ENCODE measurements at places on chromosomes 6 and 20. TPM values are rescaled to one million over a fixed set of nuclear protein-coding genes. Genes with fewer than 3 reads are reported as not detected.
A peak's percentile ranks its signal among the peaks of the same experiment; 100 is the strongest.

The MAS1L gene
- not detected for total RNA-seq

DNA sequence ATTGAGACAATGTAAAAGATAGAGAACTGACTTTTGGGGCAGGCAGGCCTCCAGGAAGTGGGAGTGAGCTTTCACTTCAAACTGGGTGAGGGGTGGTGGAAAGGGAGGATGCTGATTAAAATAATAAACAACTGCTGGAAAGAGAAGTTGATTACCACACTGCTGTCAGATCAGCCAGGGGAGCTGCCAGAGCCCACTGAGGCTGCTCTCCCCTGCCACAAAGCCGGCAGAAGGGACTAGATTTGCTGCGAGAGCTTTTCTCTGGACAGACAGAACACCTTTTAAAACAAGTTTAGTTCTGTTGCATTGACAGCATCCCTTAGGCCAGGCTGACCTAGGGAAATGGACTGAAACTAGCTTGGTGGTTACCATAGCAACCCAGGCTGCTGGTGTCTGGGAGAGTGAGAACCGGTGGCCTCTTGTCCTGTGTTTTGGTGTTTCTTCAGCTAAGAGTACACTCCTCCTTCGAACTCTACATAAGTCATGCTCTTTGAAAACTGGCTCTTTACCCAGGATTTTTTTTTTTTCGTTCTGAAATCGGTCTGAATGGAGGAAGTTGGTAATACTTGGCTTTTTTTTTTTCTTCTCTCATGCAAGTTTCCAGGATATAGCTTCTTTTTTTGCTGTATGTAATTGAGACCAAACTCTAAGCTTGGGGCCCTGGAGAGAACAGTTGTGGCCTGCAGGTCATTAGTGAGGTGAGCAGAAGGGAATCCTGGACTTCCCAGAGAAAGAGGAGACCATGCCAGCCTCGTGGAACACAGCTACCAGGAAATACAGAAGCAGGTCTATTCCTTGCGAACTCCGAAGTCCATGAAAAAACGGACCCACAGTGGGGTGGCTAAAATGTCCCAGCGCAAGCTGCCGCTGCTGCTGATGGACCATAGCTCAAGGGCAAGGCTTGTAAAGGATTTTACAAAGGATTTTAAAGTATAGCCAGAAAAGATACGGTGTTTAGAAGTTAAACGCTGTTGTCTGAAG lies 374.4 kb downstream of the UTRN start:
- DNase-seq: peak; percentile 35

The PXDC1 gene
- 58.2 TPM for total RNA-seq

The PCMT1 gene
- total RNA-seq: 127 TPM

DNA sequence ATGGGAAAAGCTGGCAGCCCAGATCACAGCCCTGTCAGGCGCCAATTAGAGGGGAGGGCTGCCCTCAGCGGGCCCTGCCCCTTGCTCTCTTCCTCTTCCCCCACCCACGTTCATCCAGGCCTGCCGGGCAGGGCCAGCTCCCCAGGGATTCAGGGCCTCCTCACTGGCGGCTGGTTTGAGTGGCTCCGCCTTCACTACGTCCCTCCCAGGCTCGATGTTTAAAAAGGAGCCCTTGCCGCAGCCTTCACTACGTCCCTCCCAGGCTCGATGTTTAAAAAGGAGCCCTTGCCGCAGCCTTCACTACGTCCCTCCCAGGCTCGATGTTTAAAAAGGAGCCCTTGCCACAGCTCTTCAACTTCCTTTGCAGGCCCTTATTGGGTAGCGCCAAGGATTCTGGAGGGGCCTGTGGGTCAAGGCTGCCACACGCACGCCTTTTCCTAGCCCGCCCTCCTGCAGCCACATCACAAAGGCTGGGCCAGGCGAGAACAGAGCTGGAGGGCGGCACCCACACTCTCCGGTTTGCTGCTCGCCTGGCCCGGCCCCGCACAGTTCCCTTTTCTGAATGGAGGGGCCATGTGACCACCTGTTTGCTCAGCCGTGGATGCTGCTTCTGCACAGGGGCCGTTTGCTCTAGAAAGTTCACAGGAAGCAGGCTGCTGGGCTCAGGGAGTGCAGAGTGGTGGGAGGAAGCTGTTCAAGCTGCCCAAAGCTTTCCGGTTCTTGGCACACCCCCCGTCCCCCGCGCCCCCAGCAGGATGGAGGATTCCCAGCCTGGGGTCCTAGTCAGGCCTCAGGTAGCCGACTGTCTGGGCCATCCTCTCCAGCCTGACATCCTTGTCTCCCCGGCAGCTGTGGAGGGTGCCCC lies 1.6 kb downstream of the SLC17A9 start:
- peak; percentile 48 for DNase-seq

The CALHM4 gene
- 0.20 TPM for total RNA-seq

- no peak for DNase-seq
Observed at GRCh38 chr20:38520261-38520660, 47.6 kb downstream of the RALGAPB start.

GRCh38 chr6:116102873-116103272 lies 2.2 kb downstream of the NT5DC1 start:
- DNase-seq: no peak

GRCh38 chr6:117267766-117268534 lies 2.6 kb downstream of the VGLL2 start:
- no peak for DNase-seq

- DNase-seq: no peak
Observed at GRCh38 chr20:24980291-24981053, 12.1 kb downstream of the APMAP start.

DNA sequence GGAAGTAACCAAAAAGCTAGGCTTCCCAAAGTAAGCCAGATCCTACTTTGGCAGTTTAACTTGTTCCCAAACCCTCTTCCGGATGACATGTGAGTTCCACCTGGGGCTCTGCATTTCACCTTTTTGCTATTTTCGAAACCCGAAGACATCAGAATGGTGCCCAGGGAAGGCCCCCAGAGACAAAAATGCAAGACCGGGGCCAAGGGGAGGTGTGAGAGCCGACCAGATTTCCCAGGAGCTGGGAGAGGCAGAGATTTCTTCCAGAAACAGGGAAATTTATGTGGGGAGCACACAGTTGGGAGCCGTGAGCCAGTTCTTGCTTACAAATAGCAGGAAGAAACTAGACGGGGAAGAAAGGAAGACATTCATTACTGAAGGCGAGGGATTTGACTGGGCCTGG lies 209.7 kb downstream of the ZNF217 start:
- DNase-seq: no peak

The ZSCAN23 gene
- 4.8 TPM for total RNA-seq

- DNase-seq: peak; percentile 86
Observed at GRCh38 chr20:63698739-63699465, 2.5 kb downstream of the TNFRSF6B start.
